ENCODE measurements at places on chromosomes 11 and 22.

GRCh38 chr11:72781313-72782080 is 12.3 kb downstream of the STARD10 start:
- DNase-seq, result no peak

DNA sequence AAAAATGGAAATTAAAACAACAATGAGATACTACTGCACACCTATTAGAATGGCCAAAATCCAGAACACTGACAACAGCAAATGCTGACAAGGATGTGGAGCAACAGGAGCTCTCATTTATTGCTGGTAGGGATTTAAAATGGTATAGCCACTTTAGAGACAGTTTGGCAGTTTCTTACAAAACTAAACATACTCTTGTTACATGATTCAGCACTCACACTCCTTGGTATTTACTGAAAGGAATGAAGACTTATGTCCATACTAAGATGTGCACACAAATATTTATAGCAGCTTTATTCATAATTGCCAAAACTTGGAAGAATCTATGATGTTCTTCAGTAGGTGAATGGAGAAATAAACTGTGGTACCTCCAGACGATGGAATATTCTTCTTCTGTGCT is 40.8 kb downstream of the PGM2L1 start:
- no peak for DNase-seq

DNA sequence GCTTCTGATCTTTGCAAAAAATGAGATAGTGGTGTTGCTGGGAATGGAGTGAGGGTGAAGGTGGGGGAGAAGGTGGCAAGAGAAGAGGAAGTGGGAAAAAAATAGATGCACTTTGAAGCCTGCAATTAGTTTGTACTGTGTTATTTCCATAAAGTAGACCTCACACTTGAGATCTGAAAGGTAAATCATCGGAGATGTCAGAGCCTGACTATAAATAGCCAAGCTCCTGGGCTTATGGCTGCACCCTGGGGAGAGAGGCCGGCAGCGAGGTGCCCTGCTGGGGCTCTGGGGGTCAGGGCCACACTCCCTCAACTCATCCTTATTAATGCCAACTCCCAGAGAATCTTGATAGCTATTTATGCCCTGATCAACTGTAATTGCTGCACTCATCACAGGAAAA is 134.4 kb downstream of the NXPE2 start:
- no peak for DNase-seq

- no peak for DNase-seq
Measured at GRCh38 chr11:61694946-61695706, 14.9 kb downstream of the DAGLA start.
